ENCODE measurements at places on chromosomes 11 and 22.

DNA sequence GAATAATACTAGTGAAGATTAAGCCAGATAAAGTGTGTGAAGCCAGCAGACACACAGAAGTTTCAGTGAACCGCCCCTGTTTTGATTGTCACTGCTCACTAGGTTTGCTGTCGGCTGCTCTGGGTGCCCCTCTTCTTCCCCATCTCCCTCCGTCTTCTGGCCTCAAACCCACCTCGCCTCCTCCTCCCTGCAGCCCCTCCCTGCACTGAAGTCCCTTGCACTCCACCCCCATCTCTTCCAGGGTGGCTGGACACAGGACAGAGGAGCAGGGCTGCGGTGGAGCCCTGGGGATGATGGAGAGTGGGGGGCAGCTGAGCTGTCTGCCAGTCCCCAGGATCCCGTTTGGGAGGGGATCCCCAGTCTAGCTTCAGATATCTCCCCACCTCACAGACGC, 53.5 kb downstream of the CYTH4 start:
- DNase-seq = no peak

DNA sequence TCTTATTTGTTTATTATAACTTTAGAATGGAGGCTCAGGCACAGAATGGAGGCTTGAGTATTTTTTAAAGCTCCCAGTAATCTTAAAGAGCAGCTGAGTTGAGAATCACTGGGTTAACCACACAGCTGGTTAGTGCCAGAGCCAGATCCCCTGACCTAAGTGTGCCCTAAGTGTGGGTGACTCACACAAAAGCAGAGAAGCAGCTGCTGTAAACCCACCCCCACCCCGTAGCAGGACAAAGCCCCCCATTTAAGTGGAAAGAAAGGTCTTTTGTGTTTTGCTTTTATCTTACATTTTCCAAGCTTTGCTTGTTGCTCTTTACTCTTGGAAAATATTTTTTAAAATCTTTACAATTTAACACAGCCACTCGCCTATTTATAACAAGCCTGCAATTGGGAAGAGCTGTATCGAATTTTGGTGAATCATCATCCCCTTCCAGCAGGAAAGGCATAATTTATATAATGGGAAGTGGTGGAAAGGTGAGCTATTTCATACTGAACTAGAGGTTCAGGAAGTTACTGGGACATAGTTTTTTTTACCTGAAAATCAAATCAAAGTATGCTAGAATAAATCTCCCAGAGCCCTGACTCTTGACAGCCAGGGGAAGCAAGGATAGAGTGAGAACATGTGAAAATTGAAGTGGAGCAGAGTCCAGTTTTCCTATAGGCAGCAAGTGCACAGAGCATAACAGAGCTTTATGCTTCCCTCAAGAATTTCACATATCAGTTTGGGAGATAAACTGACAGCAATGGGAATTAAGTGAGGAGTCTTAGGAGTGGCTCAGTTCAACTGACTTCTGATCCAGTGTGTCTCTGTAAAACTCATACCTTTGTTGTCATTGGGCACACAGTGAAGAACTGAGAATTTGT, 405.7 kb downstream of the AASDHPPT start:
- no peak for DNase-seq

GRCh38 chr11:69344570-69345145, 50.7 kb downstream of the MYEOV start:
- DNase-seq = no peak

- DNase-seq = no peak
Measured at GRCh38 chr11:78688460-78688859, 113.8 kb upstream of the NARS2 start.

DNA sequence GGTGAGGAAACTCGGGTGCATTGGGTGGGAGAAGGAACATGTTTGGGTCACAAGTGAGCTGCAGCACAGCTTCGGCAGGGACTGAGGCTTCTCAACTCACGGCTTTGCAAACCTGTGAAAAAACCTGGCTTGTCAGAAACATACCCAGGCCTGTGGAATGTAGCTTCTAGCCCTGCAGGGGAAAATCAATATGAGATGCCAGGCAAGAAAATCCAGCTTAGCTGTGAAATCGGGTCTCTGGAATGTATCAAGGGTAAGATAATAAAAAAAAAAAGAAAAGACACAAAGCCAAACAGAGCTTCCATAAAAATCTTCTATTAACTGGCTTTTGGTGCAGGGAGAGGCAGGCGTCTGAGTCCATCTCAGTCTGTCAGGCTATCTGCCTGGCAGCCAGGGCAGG, 28.5 kb downstream of the UQCR10 start:
- DNase-seq = no peak

GRCh38 chr11:1042626-1043562, 6.4 kb upstream of the MUC6 start:
- DNase-seq = no peak

- DNase-seq = no peak
Measured at GRCh38 chr22:24039046-24039445, 27.9 kb downstream of the CABIN1 start.

DNA sequence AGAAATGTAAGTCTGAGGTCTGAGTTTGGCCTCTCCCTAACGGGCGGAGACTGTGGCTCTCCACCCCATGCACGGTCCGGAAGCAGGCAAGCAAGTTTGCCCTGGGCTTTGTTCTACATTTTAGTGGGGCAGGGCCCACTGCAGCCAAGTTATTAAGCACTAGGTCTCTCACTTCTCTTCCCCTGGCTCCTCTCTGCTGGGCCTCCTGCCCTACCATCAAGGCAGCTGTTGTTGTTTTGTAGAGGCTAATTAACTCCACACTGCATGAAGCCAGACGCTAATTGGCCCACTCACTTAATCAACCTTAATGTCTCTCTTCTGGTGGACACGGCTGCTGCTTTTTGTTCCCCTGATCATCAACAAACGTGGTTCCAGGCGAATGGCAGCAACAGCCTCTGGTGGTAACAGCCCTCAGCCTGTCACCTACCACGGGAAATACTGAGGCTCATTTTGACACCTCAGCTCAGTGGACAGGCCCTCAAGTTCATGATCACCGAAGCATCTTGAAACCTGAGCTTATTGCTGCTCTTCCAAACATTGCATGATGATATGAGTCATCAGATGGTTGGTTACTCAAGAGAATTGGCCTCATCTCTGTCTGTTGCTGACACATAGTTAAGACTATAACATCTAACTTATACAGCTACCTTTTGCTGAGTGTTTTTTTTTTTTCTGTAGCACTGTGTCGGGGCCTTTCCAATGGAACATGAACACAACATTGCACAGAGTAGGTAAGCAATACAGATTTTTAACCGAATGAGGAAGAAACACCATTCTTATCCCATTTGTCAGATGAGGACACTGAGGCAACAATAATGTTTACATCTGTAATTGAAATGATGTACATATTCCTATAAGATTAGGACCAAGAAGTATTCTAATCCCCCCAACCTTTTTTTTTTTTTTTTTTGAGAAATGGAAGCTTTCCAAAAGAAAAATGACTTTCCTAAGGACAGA, 20.8 kb upstream of the LMO2 start:
- DNase-seq = peak; percentile 72

DNA sequence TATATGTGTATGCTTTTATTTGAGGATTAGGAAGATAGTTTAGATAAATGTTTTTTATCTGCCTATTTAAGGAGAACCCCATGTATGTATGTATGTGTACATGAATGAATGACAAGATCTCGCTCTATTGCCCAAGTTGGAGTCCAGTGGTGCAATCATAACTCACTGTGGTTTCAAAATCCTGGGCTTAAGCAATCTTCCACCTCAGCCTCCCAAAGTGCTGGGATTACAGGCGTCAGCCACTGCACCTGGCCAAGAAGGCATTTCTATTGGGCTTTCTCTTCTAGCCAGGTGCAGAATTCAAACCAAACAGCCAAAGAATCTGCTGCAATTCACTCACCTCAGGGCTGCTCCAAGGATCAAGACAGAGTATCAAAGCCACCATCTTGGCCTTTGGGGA, 25.5 kb upstream of the DGKZ start:
- no peak for DNase-seq

DNA sequence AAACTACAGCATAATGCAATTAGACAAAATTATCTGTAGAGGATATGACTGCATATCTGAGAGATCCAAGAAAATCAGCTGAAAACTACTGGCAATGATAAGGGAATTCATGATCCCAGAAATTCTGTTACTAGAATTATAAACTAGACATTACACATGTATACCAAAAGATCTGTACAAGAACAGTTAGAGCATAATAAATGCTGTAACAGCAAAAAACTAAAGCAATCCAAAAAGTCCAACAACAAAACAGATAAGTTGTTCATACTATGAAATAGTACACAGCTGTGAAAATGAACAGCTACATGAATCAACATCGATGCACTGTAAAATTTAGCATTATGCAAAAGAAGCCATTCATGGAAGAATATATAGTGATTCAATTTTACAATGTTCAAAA, 6.0 kb downstream of the ZNF214 start:
- no peak for DNase-seq

DNA sequence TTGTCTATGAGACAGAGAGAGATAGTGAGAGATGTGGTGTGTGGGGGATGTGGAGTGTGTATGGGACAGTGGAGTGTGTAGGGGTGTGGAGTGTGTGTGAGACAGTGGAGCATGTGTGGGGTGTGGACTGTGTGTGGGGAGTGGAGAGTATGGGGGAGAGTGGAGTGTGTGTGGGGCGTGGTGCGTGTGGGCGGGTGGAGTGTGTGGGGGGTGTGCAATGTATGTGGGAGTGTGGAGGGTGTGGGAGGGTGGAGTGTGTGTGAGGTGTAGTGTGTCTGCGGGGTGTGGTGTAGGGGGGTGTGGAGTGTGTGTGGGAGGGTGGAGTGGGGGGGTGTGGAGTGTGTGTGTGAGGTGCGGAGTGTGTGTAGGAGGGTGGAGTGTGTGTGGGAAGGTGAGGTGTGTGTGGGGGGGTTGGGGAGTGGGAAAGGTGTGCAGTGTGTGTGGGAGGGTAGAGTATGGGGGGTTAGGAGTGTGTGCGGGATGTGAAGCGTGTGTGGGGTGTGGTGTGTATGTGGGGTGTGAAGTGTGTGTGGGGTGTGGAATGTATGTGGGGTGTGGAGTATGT, 356.9 kb downstream of the CADM1 start:
- DNase-seq = no peak

GRCh38 chr11:4111834-4112233, 17.2 kb downstream of the RRM1 start:
- DNase-seq = no peak

DNA sequence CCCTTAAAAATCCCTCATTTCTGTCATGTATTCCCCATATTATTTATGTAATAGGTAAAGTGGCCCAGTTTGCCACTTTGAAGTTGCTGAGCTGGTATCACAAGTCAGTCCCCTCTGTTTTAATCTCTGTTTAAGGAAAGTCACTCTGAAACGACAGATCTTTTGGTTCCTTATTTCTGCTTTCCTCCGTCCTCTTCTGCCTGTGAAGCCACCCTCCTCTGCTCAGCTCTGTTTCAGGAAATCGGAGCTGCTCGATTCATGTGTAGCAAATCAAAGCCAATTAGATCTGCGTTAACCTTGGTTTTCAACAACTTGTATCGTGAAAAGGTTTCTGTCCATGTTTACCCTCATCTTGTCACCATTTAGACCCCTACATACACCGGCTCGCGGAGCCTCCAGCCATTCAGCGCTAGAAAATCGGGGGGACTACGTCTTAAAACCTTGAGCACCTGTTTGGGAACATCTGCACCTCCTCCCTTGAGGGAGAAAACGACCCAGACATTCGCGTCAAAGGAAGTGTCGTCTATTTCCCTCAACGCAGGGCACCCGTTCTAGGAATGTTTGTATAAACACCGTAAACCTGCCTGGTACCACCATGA, 576 bp upstream of the SC5D start:
- no peak for DNase-seq

DNA sequence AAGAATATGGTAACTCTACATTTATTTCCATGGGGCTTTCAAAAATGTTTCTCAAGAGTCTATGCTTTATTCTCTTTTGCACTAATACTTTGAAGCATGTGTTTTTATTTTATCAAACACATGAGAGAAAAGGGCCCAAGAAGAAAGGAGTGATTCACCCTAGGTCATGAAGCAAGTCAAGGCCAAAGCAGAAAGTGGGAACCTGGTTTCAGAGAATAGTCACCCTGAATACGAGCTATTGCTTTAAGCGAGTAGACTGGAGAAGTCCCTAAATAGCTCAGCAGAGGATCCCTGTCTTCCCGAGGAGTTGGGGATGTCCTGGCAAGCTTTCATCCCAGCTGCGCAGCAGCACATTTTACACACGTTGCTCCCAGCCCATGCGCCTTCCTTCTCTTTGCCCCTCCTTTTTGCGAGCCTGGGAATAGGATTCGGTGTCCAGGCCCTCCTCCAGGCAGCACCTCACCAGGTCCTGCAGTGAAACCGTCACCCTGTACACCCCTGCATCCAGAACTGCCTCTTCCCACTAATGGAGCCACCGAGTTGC, 19.1 kb downstream of the MPEG1 start:
- DNase-seq = no peak

DNA sequence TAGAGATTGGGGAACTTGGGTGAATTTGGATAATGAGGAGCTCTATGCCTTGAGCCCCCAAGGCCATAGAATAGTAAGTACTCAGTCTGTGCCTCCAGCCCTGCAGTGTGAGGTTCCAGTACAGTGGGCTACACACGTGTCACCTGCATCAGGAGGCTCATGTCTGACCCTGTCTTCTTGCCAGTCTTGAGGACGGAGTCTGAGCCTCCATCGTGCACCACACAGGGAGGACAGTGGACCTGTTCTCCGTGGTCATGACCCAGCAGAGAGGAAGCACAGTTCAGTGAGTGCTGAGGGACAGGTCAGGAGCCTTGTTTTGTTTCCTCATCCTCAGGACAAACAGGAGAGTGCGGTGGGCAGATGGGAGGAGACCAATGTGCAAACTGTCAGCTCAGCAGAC, 30.8 kb downstream of the RPS13 start:
- DNase-seq = no peak

Data from NCI-H1436 (cell line).